ENCODE measurements at places on chromosomes 12 and 14.

GRCh38 chr14:30185832-30186231, 258.2 kb upstream of the PRKD1 start:
- no peak for DNase-seq

GRCh38 chr12:12194206-12194605, 72.6 kb downstream of the LRP6 start:
- DNase-seq = no peak

GRCh38 chr14:97290065-97290464, 492.9 kb downstream of the VRK1 start:
- no peak for DNase-seq

GRCh38 chr12:132419631-132420246, 70.2 kb upstream of the FBRSL1 start:
- no peak for DNase-seq

DNA sequence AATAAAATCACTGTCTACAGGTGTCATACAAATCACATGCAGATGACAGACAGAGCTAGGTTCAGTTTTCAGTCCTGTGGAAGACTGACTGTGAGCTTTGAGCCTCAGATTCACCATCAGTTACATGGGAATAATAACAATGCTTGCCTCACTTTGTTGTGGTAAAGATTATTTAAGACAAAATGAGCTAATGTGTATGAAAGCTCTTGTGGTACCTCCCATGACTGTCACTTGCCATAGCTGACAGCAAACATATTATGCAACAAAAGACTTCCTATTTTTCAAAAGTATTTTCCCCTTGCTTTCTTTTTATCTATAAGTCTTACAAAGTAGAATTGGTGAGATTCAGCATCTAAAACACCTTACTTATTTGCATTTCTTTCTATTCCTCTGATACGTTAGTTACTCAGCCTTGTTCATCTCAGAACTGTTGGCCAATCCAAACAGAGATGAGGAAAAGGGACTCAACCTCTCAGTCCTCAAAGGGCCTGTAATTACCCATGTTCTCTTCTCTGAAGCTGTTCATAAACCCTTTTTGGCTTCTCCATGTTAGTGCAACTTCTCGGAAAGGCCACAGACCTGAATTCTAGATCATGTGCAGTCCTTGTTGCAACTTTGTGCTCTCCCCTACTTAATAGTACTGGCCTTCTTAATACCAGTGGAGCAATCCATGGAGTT, 8.8 kb upstream of the DDHD1 start:
- no peak for DNase-seq

DNA sequence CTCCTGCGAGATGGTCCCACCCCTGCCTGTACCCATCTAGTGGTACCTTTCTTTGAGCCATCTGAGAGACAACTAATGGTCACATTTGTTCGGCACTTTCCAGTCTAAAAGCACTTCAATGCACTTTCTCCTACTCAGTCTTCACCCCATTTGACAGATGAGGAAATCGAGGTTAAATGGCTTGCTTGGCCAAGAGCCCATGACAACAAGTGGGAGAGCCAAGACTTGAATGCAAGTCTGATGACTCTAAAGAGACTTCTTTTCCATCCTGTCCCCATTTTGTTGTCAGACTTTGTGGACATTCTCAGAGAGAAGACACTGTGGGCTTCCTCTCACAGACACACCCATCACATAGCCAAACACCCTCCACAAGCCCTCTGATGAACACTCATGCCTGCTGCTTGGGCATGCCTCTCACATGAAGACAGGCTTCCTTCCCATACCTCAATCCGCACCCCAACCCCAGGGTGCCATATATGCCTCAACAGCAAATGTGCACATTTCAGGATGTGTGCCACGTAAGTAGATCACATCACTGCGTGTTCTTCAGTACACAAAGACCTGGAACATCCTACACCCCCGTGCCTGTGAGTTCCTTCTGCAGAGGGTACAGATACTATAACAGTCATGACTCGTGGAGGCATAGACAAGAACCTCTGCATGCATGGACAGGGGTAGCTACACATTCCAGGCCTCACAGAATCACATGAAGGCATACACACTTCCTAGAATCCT, 805 bp downstream of the MYH7 start:
- DNase-seq = no peak

DNA sequence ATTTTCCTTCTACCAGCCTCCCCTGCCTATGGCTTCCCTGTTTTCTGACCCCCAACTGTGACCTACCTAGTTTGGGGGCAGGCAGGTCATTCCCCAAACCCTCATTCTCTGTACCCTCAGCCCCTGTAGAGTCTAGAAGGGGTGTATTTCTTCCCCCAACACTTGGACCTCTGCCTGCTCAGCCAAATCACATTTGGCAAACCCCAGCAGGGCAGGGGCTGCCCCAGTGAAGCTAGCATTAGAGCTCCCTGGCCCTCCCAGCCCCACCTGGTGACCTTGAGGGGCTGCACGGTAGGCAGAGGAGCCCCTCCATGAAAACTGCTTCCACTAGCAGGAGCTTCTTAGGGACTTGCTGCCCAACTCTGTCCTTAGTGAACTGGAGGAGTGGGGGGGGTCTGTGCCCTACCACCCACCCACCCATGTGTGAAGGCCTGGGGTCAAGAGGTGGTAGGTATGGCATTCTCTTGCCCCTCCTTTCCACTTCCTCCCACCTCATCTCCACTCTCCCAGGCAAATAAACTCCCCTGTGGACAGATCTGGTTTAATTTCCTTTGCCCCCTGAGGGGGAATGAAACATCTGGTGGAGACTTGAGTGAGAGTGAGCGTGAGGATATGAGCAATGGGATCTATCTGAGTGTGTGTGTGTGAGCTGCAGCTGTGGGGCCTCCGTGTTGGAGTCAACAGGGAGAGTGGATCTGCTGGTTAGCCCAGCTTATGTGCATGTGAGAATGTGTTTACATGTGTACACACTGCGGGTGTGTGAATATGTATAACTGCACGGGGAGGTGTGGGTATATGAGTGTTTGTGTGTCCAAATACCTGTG, 1.6 kb downstream of the NXPH4 start:
- DNase-seq = no peak

- DNase-seq = no peak
Measured at GRCh38 chr12:95615749-95616148, 64.5 kb upstream of the USP44 start.
